ENCODE measurements at places on chromosomes 16 and 17.

- DNase-seq, result no peak
Measured at GRCh38 chr16:61471737-61472136, 564.5 kb downstream of the CDH8 start.

DNA sequence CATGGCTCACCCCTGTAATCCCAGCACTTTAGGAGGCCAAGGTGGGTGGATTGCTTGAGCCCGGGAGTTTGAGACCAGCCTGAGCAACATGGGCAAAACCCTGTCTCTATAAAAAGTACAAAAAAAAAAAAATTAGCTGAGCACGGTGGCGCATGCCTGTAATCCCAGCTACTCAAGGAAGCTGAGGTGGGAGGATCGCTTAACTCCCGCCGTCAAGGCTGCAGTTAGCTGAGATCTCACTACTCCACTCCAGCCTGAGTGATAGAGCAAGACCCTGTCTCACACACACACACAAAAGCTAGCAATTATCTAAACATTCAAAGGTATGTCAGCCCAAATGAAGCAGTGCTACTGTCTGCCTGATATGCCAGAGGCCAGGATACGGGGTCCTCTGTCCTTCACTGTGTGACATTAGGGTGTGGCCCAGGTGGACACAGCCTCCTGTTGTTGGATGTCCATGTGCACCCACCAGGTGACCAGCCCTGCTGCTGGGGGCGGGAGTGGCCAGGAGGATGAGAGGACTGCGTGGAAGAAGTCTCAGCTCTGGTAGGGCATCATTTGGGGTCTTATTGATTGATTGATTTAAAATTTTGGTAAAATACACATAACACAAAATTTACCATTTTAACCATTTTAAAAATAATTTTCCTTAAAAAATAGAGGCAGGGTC is 3.9 kb downstream of the NLRC3 start:
- no peak for DNase-seq

DNA sequence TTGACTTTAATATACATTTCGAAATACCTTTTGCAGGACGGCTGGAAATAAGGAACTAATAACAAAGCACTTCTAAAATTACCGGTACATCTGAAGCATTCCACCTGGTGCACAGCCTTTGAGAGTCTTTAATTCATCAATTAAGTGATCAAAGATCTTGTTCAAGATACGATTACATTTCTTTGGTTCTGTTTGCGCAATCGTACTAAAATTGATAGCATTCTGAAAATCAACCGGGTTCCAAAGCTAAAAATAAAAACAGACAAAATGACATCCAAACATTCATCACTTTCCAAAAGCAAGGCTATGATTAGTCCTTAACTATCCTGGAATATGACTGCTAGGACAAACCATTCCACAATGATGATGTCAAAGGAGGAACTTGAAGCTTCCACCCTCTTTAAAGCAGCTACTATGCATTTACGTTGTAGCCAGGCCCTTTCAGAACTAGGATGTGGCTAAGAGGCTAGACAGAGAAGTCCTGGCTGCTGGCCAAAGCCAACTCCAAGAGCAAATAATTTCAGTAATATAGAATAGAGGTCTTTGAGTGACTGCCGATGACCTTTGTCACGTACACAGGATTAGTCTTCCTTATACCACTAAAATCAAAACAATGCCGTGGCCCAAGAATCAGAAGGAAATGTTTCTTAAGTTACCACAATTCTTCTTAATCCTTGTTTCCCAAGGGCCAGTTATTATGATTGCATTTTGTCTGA is 299.8 kb upstream of the PSMD7 start:
- no peak for DNase-seq

DNA sequence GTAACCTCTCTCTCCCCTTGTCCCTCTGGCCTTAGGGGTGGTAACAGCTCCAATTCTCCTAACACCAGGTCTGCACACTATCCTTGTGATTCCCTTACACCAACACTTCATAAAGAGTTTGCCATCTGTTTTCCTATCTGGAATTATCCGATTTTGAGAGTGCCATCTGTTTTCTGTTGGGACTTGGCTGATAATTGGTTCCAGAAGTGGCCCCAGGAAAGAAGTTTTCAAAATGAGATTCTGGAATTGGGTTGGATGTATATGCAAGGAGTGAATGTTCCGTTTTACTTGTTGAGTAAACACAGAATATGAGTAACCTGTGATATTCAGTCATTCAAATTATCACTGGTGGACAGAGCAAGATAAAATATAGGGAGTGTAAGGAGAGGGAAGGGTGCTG is 134.1 kb upstream of the HS3ST3A1 start:
- DNase-seq, result no peak

DNA sequence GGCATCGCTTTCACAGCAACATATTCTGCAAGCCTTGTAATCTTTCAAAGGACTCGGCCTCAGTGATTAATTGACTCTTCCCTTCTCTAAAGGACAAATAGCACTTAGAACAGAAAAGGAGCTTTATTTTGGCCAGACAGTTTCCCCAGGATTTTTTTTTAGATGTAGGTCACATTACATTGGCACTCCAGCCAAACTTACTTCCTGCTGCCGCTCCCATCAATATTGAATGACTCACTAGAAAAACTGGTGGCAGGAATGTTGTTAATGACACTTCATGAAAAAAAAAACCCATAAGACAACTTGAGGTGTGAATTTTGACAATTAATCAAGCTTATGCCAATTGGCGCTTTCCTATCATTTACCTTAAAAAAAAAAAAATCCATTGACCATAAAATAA is 432.6 kb downstream of the TOX3 start:
- DNase-seq, result no peak

DNA sequence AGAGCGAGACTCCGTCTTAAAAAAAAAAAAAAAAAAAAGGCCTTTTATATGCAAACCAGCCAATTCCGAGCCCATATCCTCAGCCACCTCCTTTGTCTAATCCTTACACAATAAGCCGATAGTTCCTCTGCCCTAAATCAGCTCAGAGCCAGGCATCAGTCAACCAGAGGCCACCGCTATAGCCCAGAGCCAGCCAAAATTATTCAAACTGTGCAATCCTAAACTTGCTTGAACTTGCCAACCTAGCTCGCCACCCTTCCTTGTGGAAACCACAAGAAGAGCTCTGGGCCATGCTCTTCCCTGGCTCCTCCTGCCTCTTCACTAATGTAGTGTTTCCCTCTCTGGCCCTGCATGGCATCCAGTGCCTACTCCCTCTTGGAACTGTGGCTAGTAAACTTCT is 17.7 kb downstream of the ITGAL start:
- no peak for DNase-seq

GRCh38 chr17:20999841-21000532 is 42.8 kb downstream of the USP22 start:
- no peak for DNase-seq

GRCh38 chr16:73034374-73034773 is 13.6 kb downstream of the ZFHX3 start:
- DNase-seq, result no peak

GRCh38 chr17:51298508-51299371 is 38.4 kb downstream of the UTP18 start:
- DNase-seq, result no peak

DNA sequence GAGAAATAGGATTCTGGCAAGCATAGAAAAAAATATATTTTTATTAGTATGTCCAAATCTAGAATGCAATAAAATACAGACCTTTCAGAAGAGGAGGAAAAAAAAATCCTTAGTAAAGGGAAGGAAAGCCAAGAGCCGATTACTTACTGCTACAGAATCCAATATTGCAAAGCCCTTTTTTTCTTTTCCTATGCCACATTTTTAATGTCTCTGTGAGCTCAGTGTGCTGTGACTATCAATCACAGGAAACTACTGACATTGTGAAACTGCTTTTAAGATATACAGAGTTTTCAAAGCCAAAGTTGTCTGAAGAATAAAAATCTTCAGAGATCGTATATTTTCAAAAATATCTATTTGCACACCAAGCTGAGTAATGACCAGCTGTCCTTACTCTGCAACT is 120.4 kb downstream of the CHD9NB start:
- no peak for DNase-seq

GRCh38 chr17:17181666-17182597 is 24.2 kb downstream of the PLD6 start:
- DNase-seq, result no peak

DNA sequence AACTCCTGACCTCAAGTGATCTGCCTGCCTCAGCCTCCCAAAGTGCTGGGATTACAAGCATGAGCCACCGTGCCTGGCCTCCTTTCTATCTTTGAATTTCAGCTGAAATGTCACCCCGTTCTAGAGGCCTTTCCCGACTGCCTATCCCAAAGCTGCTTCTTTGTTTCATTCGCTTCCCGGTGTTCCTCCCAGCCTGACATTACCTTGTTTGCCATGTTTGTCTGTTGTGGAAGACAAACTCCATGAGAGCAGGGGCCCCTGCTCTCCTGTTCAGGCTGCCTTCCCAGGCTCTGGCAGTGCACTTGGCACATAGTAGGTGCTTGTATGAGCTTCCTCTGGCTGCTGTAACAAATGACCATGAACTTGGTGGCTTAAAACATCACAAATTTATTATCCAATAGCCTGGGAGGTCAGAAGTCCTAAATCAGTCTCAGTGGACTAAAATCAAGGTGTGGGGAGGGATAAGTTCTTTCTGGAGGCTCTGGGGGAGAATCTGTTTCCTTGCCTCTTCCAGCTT is 2.6 kb upstream of the CCL22 start:
- no peak for DNase-seq

DNA sequence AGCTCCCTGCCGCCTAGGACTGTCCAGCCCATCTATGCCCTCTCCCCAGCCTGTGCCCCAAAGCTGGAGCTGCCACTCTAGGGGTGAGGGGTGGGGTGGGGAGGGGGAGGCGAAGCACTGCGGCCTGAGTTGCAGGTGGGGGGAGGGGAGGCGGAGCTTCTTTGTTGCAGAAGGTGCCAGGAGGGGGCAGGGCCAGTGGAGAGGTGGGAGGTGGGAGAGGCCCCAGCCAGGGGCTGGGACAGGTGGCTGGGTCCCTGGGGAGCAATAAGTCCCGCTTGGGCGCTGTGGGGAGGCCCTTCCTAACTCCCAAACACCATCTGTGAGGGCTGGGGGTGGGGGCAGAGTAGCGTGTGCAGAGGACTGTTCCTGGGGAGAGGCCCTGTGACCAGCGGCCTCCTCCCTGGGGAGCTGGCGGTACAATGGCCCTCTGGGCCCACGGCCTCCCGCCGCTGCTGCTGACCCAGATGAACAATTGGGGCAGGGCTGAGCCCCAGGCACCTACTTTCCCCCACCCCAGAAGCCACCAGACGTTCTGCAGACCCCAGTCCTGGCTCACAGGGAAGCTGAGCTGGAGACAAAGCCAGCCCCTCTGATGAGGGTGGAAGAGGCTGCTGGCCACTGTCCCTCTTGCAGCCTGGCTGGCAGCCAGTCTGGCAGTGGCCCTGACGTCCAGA is 2.2 kb upstream of the NTN3 start:
- DNase-seq, result no peak
